ENCODE measurements at places on chromosomes 7 and 10.

DNA sequence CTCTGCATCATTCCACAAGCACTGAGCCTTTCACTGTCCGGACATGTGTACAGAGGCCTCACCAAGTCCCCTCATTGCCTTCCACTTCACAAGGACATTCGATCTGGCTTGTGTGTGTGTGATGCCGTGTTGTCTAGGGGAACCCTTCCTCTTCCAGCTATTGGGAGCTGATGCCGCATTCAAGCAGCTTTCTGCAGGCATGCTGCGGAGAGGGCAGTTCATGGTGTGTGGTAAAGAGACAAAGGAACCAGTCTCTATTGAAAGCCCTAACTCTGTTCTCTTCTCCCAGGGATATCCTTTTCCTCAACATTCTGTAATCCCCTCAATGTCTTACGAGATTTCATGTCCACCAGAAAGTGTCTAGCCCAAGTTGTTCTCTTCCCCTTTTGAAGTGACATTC lies 141.6 kb downstream of the ALOX5 start:
- no peak for DNase-seq

DNA sequence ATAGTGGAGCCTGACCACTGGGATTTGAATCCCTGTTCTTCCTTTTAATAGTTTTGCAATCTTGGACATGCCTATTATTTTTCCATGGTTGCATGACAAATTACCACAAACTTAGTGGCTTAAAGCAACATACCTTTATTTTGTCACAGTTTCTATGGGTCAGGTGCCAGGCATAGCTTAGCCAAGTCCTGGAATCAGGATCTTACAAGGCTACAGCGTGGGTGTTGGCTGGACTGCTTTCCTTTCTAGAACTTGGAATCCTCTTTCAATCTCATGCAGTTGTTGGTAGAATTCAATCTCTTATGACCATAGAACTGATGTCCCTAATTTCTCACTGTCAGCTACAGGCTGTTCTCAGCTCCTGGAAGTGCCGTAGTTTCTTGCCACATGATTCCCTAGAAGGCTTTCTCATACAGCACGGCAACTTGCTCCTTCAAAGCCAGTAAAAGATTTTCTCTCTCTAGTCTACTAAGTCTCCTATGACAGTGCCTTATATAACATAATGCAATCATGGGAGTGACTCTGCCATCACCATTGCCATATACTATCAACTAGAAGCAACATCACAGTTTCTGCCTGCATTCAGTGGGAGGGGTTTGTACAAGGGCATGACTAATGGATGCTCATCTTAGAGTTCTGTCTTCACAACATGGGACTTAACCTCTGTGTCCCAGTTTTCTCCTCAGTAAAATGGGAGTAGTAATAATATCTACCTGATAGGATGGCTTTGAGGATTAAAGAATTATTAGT lies 243.4 kb upstream of the FZD1 start:
- no peak for DNase-seq

GRCh38 chr10:121615435-121615793 lies 17.2 kb upstream of the FGFR2 start:
- DNase-seq = peak; percentile 84

DNA sequence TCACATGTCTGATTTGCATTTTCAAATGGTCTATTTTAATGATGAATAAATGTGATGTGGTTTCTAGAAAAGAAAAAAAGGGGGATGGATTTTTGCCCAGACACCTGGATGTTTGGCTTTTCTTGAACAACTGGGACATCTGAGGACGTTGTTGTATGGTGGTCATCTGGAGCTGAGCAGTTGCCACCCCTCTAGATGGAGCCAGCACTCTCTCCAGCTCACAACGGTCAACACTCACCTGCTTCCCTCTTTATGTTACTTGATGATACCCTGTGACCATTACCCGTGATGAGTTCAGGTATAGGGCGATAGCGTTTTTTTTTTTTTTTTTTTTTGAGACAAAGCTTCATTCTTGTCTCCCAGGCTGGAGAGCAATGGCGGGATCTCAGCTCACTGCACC lies 30.1 kb upstream of the PAXIP1 start:
- no peak for DNase-seq

DNA sequence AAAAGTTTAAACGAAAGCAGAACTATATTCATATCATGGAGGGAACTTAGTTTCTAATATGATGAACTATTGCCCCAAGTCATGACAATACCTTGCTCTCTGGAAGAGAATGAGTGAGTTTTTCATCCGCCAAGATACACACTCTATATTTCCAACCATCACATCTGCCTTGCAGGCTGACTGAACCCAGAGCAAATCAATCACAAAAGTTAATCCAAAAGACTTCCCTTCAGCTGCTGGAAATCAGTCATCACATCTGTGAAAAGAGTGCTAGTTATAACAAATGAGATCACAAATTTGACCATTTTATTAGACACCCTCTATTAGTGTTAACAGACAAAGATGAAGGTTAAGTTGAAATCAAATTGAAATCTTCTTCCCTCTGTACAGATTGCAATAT lies 261.7 kb upstream of the PRKCQ start:
- DNase-seq = no peak

All from right hindlimb (tissue), 1 donor.